ENCODE measurements at places on chromosomes 5 and 9.
A peak's percentile ranks its signal among the peaks of the same experiment; 100 is the strongest.

GRCh38 chr5:110894805-110895204 lies 156.0 kb downstream of the SLC25A46 start:
- DNase-seq, result no peak

DNA sequence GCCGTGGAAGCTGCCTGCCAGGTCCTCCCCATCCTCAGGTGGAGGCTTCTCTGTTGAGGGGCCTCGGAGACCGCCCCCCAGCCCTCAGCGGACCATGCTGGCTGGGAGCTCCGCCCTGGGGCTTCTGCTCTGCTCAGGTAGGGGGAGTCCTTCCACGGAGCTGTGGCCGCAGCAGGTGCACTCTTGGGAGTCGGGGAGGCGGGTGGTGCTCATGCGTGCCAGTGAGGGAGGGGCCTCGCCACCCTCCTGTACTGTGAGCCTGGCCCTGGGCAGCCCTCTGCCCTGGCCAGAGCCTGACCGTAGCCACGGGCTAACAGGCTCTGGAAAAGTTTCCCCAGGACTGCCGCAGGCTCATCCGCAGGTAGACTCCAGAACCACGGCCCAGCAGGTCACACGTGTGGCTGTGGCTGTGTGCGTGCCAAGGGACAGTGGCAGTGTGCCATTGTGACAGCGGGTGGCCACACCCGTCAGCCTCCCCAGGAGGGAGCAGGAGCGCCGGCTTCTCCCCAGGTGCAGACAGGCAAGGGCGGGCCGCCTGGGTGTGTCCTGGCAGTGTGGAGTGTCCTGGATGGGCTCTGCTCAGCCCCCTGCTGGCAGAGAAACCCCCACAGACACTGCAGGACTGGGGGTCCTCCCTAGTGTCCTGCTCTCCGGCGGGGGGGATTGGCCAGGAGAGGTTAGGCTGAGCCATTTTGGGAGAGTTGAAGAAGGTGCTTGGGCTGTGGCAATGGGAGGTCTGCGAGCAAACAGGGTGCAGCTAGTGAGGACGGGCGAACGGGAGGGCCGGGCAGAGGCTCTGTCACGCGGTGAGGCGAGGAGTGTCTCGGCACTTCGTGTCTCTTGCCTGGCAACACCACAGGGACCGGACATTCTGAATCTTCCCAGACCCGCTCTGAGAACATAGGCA lies 29.5 kb downstream of the TPPP start:
- DNase-seq, result no peak

- DNase-seq, result no peak
Observed at GRCh38 chr5:129903466-129904101, 681 bp upstream of the CHSY3 start.

GRCh38 chr5:76325326-76325725 lies 77.8 kb upstream of the IQGAP2 start:
- DNase-seq, result no peak

DNA sequence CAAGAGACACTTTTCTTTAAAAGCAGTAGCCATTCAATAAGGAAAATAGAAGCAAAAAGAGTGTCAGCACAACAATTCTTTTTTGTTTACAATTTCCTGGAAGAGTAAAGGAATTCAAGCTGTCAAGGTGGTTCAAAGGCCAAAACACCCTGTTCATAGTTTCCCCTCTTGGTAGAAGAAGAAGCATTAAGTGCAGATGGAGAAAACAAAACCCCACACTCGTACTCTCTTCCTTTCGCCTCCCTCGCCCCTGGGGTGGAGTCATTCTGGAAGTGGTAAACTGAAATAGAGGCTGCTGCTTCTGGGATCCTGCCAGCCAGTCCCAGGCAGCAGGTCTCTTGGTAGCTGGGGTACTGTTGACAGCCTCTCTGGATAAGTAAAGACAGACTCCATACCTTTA lies 105.0 kb downstream of the ANKRD55 start:
- DNase-seq, result peak; percentile 22

Measured in activated CD4-positive, alpha-beta T cell treated with anti-CD3 and anti-CD28 coated beads, Interleukin-2, amount 50 U/mL, for 1 hour (primary cell).